ENCODE measurements at places on chromosomes 12 and 14.

DNA sequence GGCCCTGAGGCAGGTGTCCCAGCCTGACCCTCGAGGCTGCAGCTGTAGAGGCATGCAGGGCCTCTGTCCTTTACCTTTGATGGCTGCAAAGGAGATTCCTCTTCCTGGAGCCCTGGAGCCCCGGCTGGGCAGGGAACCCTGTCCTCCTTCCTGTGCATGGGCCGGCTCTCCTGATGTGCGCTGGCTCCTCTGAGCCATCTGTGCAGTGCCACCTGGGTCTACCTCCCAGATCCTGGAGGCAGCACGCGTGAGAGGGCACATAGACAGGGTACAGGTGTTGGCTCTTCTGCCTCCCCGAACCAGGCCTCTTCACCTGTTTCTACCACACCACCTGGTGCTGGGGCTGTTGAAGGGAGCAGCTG is 115.1 kb downstream of the BEGAIN start:
- peak; percentile 98 for DNase-seq

- no peak for DNase-seq
Observed at GRCh38 chr12:132389026-132389425, 59.6 kb upstream of the GALNT9 start.

GRCh38 chr12:88388566-88389540 is 191.4 kb downstream of the KITLG start:
- no peak for DNase-seq

DNA sequence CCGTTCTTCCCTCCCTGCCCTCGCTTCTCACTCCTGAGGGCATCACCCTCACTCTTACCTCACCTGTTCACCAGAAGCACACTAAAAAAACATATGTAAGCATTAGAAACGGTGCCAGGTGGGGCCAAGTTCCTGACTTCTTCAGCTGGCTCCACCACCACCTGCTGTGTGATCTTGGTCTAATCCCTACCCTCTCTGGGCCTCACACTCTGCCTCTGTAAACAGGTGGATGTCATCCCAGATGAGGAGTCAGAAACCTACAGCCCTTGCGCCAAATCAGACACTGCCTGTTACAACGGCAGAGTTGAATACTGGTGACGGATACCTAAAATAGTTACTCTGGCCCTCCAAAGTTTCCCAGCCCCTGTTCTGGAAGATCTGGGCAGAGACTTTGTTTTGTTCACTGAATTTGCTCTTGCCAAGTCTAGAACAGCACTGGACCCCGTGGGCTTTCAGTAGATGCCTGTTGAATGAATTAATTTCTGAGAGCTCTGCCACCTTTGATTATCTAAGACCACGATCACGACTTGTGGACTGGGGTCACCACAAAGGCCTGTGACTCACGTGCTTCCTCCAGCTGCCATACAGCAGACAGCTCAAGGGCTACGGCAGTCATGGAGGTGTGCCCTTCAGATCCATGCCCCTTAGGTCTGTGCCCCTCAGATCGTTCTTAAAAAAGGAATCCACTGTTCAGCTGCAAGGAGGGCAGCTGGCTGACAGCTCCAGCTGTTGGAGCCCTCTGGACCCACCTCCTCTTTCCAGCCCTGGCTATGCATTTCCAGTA is 71.9 kb downstream of the GSC start:
- DNase-seq, result no peak

GRCh38 chr14:69956970-69957369 is 77.8 kb downstream of the SMOC1 start:
- DNase-seq, result no peak

DNA sequence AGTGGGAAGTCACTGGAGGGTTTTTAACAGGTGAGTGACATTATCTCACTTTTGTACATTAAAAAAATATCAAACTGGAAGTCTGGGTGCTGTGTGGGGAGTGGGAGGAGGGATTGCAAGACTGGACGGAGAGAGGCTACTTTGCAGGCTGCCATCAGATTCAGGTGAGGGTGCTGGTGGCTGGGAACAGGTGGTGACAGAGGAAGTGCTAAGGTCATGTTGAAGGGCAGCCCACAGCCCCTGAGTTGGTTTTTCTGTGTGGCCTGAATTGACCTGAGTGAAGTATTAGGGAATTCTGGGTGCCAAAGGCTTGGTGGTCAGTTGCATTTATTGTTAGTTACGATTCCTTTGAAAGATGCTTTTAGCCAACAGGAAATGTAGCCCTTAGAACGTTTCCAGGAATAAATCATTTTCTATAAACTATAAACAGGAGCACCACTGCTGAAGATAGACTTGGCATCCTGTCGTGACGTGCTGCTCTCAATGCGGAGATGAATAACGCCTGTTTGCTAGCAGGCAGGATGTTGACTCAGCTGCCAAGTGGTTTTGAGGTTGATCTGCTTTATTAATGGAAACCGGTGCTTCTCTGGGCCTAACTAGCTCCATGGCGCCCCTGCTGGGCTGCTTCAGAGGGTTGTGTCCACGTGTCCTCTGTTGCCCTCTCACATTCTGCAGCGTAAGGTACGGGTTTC is 707.5 kb upstream of the TMEM132C start:
- DNase-seq, result peak; percentile 99

- DNase-seq, result no peak
Observed at GRCh38 chr12:132596016-132596415, 14.4 kb downstream of the LRCOL1 start.

GRCh38 chr14:24706351-24706750 is 72.4 kb upstream of the GZMB start:
- DNase-seq, result no peak

- no peak for DNase-seq
Observed at GRCh38 chr12:128976120-128976738, 123.0 kb downstream of the GLT1D1 start.

GRCh38 chr12:92496790-92497189 is 206.0 kb upstream of the PLEKHG7 start:
- DNase-seq, result no peak
